ENCODE measurements at places on chromosomes 3 and 15.

DNA sequence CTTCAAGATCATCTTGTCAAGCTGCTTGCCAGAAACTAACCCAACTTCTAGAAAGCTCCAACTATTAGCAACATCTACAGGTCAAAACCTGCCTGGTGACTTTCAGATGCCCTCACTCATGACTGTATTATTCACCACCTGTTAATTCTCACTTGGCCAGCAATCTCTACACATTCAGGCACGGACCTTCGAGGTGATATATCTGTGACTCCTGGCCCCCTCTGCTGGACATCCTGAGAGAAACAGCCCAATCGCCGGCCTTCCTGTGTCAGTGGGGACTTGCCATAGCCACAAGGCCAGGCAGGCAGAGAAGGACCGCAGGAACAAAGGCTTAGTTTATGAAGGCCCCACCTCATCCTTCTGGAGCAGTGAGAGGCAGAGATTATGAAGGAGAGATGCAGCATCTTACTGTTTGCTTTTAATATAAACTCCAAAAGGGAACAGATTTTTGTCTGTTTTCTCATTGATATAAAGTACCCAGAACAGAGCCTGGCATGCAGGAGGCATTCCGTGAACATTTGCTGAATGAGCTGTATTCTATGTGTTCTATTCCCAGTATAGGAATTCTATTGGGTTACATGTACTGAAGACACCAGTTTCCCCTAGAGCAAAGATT is 24.4 kb upstream of the OCA2 start:
- DNase-seq, result peak; percentile 86

DNA sequence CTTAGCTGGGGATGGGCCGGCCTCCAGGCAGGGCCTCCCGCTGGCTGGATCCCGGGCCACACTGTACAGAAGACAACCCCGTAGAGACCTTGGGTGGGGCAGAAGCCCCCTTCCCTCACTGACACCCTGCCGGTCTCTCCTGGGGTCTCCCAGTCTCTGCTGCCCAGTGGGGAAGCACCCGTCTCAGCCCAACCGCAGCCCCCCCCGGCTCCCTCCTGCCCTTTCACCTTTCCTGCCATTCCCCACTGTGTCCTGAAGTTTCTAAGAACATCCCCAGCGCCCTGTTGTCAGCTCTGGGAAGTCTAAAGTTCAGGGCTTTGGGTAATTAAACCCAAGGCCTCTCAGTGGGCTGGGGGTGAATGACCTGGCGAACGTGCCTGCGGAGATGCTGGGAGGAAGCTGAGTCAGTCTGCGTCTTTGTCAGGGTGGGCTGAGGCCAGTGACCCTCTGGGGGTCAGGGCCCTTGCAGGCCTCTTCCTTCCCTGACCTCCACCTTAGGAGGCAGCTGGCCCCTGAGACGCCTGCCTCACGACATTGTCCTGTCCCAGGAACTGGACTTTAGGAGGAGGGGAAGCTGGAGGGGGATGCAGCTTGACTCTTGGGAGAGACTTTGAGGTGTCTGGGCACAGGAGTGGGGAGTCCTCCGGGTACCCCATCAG is 1.4 kb upstream of the SLC51A start:
- no peak for DNase-seq

DNA sequence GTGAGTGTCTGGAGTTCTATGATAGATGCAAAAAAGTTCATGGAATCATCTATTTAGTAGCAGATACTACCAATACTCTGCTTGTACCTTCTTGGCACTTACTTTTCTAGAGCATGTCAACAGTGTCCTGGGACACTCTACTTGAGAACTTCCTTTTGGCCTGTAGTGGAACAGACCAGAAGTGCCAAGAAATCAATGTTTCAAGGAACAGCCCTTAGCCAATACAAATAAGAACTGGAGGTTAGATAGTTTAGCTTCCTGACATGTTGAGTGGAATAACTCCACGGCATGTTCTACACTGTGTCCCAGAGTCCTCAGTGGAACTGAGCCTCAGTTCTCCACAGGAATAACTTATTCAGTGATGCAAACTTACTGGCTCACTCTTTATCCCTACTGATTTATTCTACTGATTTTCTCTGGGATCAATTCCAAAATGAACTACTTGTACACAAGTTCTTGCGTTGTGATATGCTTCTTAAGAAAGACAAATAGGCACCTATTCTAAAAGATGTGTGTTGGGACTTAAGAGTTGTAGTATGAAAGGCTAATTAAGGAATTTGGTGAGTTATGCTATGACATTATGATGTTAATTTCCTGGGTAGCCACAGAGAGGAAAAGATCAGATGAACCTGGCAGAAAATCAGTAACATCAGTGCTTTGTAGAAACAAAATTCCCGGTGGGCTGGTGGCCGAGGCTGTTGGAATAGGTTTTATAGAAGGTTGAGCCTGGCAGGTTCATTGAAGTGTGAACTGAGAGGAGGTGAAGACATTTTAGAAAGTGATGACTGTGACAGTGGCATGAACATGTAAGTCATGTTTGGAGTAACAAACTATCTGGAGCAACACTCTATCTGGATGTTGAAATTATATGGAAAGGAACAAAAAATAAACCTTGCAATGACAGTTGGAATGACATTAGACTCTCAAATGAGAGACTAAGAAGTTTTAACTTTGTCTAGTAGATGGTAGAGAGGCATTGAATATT is 101.8 kb upstream of the RBMS3 start:
- DNase-seq, result no peak

DNA sequence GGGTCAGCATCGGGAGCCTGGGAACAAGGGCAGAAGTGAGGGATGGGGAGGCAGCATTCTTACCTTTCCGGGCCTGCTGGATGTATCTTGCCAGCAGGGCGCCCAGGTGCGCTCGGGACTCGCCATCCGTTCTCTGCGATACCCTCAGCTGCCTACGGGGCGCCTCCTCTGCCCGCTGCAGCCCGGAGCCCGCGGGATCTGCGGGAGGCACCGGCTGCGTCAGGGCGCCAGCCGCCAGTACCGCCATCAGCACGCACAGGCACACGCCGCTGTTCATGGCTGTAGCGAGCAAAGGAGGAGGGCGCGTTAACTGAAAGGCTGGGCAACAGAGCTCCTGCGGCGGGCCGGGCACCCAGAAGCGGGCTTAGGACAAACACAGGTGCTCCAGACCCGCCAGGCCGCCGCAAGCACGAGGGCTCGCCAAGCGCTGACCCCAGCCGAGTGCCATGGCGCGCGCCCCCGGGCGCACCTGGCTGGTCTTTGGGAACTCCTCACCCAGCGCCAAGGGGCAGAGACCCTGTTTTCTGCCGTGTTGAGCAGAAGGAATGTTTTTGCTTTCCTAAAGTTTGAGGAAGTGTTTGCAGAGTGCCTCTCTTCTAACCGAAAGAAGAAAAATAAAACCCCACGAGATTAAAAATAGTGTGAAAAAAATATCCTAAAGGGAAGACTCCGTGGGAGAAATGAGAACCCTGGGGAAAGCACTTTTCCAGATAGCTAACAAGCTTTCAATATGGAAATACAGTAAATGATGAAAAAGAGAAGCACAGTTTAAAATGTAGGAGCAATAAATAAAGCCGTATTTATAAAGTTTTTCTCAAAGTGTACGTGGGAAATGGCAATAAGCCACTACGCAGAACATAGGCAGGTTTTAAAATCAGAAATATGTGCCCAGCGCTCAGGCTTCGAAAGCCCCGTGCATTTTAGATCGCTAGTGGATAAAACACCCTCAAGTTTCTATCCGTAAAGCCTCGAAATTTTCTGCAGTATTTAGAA is 2.3 kb downstream of the CCK start:
- no peak for DNase-seq

DNA sequence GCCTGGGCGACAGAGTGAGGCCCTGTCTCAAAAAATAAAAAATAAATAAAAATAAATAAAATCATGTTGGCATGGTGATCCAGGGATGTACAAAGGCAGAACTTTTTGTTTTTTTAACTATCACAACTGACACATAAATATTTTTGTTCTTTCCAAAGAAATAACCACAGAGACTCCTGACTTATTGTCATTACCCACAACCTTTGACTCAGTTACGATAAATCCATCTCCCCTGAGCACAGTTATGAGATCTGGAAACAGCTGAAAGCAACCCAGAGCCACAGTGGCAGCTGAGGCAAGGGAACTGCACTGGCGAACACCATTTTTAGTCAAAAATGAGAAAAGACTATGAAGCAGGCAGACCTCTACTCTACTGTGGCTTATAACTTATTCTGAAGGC is 24.0 kb downstream of the OSBPL10 start:
- DNase-seq, result no peak

DNA sequence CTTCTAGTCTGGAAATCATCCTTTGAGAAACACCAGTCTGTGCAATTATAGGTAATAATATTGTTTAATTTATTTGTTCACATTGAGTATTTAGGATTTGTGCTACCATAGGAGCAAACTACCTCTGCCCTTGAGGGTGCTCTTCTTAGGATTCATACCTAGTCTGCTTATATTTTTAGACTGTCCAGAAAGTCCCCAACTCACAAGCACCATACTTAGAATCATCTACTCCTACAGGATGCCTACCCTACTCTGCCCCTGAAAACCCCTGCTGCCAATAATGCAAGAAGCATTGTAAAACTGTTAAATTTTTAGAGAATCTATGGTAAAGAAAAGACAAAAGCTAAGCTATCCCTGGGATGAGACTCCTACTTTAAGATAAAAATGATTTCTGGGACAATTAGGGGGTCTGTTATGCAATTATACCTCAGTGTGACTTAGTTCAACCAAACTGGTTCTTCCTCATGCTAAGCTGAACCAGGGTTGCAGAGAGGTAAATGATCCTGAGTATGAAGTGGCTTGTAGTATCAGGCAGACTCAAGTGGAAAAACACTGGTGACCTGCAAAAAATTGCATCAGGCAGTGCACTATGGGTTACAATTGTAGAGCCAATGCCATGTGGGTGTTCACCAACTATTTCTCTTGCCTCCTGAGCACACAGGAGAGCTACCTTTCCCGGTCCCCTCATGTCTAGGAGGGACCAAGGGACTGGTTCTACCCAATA is 133.3 kb downstream of the TNIK start:
- DNase-seq, result no peak

DNA sequence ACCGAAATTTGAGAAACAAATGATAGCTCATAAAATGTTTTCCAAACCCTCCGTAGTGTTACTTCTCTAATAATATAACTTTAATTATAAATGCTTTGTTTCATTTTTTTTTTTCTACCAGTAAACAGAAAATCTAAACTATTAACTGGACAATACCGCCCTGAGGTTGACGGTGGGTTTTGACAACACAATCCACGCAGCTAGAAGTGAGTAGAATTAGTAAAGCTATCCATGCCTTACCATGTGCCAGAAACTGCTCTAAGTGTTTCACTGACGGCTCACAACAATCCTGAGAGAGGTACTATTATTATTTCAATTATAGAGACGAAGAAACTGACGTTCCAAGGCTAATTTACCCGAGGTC is 410 bp downstream of the NDUFAF1 start:
- DNase-seq, result peak; percentile 19

- no peak for DNase-seq
These were observed 63.9 kb downstream of the CRTC3 start for GRCh38 chr15:90593499-90594158.

- DNase-seq, result no peak
These were observed 17.8 kb downstream of the ALPK3 start for GRCh38 chr15:84834969-84835368.

- peak; percentile 76 for DNase-seq
These were observed 27.3 kb downstream of the LARP6 start for GRCh38 chr15:70826634-70827033.

DNA sequence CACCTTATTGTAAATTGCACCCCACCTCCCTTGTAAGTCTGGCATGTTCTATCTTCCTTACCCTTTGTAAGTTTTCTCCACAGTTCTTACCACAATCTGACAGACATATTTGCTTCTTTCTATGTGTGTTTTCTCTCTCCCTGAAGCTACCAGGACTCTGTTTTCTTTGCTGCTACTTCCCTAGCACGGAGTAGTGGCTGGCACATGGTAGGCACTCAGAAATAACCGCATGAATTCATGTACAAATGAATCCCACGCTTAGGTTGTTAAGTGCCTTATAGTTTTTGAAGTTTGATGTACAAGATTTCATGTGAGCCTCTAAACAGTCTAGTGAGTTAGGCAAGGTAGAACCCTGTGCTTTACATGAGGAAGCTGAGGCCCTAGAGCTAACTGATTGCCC is 178.4 kb upstream of the CTDSPL start:
- no peak for DNase-seq

GRCh38 chr3:23324745-23325144 is 121.6 kb downstream of the UBE2E2 start:
- peak; percentile 6 for DNase-seq

DNA sequence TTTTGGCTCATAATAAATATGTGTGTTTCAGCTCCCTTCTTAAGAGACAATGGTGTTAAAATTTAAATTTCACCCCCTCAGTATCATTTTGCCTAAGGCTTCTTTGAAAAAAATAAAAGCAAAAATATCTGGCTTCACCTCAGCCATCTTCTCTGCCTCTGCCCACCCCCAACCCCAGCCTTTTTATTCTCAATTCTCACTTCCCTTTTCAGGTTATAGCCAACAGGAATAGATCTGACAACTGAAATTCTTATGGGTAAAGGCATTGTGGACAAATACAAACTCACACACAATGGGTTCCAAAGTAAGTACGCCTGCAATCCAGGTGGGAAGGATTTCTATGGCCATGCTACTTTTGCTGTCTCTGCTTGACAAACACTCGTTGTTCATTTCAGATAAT is 399.0 kb upstream of the ARRDC4 start:
- DNase-seq, result no peak

GRCh38 chr3:196207159-196207832 is 3.9 kb downstream of the ZDHHC19 start:
- no peak for DNase-seq

- DNase-seq, result peak; percentile 61
These were observed 28.7 kb downstream of the CACNA2D2 start for GRCh38 chr3:50474717-50475116.

- DNase-seq, result no peak
These were observed 728.1 kb downstream of the OTOL1 start for GRCh38 chr3:162224746-162225145.

DNA sequence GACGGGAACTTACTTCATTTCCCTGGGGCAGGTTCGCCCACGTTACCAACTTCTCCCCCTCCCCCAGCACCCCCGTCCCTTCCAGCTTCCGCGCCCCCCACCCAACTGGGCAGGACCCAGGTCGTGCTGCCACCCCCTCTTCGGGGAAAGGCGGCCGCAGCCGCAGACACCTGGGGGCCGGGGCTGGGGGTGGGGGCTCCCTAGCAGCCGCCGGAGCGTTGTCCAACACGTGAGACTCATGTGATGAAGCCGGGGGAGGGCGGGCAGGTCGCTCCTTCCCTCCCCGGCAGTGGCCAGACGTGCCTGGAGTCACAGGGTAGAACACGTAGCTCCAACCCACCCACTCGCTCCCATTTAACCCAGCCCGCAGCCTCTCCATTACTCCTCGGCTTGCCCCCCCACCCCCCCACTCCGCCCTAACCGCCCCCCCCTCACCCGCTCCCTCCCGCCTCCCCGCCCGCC is 240 bp upstream of the BHLHE40 start:
- DNase-seq, result peak; percentile 90

GRCh38 chr3:134481166-134481565 is 4.6 kb downstream of the ANAPC13 start:
- DNase-seq, result no peak

DNA sequence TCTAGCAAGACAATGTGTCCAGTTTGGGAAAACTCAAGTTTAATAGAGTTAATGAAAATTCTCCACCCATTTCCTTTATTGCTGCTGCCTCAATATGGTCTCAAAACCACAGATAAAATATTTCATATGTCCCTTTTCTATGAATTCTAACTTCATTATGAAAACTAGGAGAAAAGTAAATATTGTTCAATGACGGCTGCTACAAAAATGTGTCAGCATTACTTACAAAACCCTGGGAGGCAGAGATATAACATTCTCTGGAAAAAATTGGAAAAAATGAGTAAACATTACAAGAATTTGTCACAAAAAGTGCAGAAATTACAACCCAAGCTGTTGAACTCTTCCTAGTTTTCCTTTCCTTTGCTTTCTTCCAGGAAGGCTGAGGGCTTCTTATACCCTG is 22.2 kb upstream of the FBN1 start:
- DNase-seq, result no peak
